Stimulated activated effector memory CD8-positive, alpha-beta T cell treated with anti-CD3 and anti-CD28 coated beads, Interleukin-12 subunit alpha, Interleukin-12 subunit beta, amount 100 ng/mL, for 72 hours (primary cell): ENCODE measurements at places on chromosomes 5 and 9.

DNA sequence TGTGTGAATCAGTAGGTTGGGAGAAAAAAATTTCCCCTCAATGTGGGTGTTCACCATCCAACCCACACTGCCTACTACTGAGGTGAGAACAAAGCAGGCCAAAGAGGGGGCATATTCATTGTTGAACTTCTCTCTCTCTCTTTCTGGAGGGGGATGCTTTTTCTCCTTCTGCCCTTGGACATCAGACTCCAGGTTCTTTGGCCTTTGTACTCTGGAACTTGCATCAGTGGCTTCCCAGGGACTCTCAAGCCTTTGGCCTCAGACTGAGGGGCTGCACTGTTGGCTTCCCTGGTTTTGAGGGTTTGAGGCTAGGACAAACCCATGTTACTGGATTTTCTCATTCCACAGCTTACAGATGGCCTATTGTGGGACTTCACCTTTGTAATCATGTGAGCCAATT is 417.2 kb downstream of the ELAVL2 start:
- DNase-seq: no peak

- no peak for DNase-seq
Observed at GRCh38 chr9:91812191-91812590, 137.8 kb downstream of the ROR2 start.

- no peak for DNase-seq
Observed at GRCh38 chr5:76852772-76853171, 3.0 kb downstream of the S100Z start.

- DNase-seq: no peak
Observed at GRCh38 chr5:159027504-159027903, 72.2 kb downstream of the EBF1 start.

- DNase-seq: peak; percentile 40
Observed at GRCh38 chr5:133552925-133553525, 59.3 kb downstream of the FSTL4 start.

DNA sequence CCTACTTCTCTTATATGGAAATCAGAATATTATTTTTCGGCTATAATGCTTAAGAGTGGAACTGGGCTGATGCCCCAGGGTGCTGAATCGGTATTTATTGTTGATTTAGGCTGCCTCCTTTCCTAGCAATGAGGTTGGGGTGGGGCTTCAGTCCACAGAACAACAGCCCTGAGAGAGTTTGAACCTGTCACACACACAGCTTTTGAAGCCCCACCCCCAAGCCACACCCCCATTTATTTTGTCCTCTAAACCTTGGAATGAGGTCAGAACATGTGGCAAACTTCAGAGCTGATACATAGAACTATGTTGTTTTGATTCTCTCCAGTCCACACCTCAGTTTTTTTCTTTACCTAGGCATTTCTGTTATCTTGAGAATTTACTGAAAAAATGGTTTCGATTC is 51.7 kb upstream of the CAMK4 start:
- no peak for DNase-seq

DNA sequence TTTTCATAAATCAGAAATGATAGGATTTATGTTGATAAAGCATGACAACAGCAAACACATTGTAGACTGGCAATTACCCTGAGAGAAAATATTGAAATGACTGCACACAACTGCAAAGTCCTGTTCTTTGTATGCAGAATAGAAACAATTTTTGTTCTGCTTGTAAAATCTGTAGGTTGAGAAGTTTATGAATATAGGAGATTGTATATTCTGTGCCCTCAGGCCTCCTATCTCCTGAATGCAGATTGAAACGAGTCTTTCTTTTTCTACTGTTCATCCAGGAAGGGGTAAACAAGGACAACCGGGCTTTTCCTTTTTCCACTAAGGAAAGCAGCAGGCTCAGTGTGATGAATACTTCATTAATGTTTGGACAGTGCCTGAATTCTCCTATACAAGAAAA is 95.0 kb upstream of the HAPLN1 start:
- DNase-seq: no peak

- DNase-seq: no peak
Observed at GRCh38 chr5:170560938-170561337, 57.1 kb downstream of the KCNIP1 start.

DNA sequence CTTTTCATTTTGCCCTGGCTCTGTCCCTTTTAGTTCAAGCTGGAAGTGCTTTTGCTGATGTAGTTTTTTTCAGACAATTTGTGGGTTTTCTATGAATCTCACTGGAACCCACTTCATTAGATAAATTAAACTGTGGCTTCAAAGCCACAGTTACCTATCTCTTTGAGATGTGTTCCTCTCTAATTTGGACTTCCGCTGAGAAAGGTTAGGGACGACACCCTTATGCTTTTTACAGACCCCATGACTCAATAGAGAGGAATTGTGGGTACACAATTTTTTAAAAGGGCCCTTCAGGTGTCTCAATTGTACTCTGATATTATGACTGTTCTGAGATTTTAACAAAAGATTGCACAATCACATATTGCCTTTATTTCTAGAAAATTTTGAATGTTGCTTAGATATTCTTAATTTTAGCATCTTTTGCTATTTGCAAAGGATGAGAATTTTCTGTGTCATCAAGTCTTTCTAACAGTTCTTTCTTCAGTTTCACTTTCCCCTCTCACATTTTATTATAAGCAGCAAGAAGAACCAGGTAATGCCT is 110.6 kb downstream of the GADD45G start:
- no peak for DNase-seq

DNA sequence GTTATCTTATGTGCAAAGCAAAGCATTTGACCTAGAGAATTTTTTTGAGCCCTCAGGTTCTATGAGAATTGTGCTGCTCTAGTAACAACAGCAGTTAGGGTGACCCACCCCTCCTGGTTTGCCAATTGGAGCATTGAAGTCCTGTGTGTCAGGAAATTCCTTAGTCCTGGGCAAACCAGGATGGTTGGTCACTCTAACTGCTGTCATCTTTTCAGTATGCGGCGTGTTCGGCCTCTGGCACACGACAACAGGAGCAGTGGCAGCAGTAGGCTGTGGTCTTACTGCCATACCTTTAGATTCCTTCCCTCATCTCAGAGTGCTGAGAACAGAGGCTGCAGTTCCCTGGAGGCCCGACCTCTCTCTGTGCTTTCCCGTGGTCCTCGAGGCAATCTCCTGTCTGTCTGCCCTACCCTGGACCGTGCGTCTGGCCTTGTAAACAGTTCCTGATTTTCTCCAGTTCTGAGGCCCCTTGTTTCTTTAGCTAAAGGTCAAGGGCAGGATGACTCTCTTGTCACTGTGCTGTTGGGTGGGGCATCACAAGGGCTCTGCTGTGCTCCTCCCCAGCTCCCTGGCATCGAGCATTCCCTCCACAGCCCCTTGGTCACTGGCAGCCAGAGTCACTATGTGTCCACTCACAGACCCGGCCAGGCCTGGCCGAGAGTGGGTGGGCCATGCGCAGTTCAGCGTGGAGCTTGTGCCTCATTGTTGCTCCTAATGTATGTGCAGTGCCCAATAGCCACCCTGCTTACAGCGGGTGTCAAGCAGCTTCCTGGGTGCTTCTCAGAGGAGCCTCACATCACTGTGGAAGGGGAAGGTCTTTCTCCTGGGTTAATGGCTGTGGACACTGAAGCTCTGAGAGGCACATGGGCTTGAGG is 18.5 kb upstream of the COL15A1 start:
- DNase-seq: no peak
